Ascending aorta (tissue), 2 donors: ENCODE measurements at places on chromosomes 3 and 15. TPM values are rescaled to one million over a fixed set of nuclear protein-coding genes. Genes with fewer than 3 reads are reported as not detected.

DNA sequence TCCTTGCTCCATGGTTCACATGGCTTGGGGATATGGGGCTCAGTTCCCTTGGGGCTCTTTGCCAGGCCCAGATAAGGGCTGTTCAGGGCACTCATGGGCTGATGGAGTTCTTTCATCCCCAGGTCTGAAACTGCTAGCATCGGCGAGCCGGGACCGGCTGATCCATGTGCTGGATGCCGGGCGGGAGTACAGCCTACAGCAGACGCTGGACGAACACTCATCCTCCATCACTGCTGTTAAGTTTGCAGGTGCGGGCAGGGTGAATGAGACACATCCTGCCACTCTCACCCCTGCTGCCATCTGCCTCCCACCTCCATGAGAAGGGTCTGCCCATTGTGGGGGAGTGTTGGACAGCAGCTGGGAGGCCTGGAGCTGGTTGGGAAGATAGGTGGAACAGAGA is 11.1 kb upstream of the JMJD7 start:
- no peak for DNase-seq

- no peak for DNase-seq
Measured at GRCh38 chr3:152841131-152841530, 6.2 kb downstream of the P2RY1 start.

GRCh38 chr3:64595253-64595694 is 92.5 kb downstream of the ADAMTS9 start:
- DNase-seq, result no peak

DNA sequence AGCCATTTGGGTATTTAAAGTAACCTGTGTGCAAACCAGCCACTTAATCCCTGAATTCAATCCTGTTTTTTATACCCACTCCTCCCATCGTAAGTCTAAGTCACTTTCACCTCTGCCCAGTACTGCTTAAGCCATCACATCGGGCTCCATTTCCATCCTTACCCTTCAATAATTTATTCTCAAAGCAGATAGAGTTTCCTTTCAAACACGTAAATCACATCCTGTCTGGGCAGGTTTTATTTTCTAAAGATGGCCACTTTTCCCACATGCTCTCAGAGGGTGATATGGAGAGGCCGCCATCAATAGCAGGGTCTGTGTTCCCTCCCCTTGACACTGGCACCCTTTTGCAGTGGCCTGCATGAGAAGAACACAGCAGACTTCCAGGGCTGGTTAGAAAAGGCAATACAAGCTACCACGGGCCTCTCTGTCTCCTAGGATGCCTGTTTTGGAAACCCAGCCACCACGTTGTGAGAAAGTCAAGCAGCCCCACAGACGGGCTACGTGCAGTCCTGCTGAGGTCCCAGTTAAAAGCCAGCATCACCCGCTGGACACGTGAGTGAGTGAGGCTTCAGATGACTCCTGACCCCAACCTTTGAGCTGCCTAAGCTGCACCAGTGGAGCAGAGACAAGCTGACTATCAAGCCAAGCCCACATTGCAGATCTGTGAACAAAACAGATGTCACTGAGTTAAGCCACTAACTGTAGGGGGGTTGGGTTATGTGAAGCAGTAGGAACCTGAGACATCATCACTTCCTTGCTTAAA is 241.8 kb upstream of the SLCO3A1 start:
- no peak for DNase-seq

DNA sequence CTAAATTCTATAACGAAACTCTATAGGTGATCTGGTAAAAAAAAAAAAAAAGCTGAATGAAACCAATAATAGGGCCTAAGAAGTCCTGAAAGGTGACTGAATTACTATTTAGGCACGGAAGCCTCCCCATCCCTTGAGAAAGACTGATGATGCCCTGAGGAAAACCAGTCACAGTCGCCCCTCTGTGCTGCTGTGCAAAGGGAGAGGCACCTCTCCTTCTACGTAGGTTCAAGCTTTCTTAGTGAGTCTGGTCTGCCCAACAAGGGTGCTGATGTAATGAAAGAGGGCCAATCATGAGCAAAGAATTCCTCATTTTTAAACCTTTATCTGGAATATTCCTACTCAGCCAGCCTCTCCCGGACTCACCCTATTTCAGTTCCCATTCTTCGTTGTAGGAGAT is 11.9 kb downstream of the NPHP3 start:
- no peak for DNase-seq

GRCh38 chr3:59538753-59539432 is 489.1 kb upstream of the CFAP20DC start:
- DNase-seq, result no peak

DNA sequence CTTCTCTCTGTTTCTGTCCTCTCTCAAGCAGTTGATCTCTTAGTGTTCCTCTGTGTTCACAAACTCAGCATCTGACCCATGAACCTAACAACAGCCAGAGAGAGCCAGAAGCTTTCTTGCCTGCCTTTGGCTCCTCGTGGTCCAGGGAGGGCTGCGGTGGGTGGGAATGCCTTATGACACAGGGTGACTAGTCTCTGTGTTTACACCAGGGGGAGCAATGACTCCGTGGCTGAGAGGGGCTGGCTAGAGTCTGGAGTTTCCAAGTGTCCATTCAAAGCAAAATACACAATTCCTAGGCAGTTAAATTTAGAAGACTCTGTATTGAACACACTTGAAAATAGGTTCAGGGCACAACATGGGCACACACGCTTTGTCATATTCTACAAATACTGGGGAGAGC is 370.0 kb upstream of the FRG2C start:
- DNase-seq, result no peak

DNA sequence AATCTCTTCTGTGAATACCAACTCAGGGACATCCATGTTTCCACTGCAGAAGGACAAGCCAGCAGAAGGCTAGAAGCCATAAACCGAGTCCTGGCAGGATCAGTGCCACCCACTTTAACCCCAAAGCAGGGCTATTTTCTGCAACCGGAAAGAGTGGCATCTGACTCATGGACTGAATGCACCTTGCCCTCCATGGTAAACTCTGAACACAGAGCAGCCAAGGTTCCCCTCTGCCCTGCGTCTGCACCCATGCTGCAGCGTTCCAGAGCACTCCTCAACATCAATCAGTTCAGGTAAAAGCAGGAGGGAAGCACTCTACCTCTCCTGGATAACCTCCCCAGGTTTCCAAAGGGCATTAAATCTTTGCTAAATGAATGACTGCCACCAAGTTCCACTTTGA is 801 bp upstream of the NGRN start:
- no peak for DNase-seq

The ACKR2 gene
- total RNA-seq, result 24.5 TPM

The CCDC51 gene
- 19.3 TPM for total RNA-seq
